ENCODE measurements at places on chromosomes 6 and 20.

DNA sequence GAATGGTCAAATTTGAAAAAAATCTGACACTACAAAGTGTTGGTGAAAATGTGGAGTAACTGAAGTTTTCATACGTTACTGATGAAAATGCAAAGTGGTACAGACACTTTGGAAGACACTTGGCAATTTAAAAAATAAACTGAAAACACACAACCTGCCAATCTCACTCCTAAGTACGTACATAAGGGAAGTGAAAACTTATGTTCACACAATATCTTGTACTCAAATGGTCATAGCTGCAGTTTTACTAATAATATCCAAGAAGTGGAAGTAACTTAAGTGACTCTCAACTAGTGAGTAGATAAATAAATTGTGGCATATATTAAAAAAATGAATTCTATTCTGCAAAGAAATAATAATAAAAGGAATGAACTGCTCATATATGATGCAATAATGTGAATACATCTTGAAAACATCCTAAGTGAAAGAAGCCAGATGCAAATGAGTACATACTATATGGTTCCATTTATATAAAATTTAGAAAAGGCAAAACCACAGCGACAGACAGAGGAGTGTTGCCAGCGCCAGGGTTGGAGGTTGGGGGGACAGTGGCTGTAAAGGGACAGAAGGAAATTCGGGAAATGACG, 198.2 kb downstream of the ERMARD start:
- DNase-seq = no peak

DNA sequence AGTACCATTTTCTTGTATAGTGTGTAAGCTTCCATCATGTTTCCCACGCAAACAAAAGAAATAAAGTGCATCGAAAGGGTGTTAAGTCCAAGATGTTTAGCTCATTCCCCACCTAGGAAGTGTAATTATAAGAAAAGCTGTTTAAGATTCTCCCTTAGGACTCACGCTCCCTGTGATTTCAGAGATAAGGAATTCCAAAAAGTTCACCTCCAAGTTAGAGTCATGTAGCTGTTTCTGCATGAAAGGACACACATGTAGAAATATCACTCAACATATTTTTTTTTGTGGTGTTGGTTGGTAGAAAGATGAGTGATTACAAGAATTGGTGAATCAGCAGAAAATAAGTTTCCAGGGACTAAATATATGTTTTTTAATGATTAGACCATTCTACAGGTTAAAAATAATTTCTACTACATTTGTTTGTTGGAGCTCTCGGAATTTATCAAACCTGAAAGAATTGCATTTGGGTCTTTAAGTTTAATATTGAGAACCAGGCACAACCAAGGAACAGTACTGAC, 10.4 kb downstream of the OPN5 start:
- DNase-seq = no peak

GRCh38 chr20:53019464-53019863, 47.3 kb downstream of the TSHZ2 start:
- no peak for DNase-seq

DNA sequence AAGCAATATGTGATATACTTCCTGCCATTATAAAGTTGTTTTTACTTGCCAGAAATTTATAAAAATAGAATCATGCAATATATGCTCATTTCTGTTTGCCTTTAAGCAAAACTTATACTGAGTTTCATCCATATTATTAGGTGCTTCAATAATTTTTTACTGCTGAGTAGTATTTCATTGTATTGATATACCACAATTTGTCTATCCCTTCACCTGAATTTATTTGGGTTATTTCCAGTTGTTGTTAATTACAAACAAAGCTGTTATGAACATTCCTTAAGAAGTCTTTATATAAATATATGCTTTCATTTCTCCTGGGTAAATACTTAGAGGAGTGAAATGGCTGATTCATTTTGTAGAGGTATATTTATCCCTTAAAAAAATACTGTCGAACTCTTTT, 864.1 kb downstream of the HACE1 start:
- DNase-seq = no peak

GRCh38 chr6:167027772-167028171, 28.6 kb downstream of the CEP43 start:
- no peak for DNase-seq

DNA sequence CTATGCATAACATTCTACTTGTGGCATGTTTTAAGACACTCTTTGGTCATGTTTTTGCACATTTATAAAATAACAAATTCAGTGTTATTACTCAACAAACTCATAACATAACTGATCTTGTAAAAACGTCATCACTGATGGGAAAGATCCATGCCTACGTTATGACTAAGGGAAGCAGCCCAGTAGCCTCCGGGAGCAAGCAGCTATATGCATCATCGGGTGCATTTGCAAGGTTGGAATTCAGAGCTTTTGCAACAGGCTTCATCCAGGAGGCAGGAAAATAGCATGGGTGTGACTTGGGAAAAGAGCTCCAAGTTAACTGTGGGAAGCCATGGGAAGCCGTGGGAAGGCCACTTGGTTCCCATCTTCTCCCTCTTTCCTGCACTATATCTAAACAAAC, 271.6 kb upstream of the SGK1 start:
- no peak for DNase-seq

GRCh38 chr20:25533920-25534700, 51.2 kb downstream of the NINL start:
- no peak for DNase-seq
